ENCODE measurements at places on chromosomes 2 and 18.

DNA sequence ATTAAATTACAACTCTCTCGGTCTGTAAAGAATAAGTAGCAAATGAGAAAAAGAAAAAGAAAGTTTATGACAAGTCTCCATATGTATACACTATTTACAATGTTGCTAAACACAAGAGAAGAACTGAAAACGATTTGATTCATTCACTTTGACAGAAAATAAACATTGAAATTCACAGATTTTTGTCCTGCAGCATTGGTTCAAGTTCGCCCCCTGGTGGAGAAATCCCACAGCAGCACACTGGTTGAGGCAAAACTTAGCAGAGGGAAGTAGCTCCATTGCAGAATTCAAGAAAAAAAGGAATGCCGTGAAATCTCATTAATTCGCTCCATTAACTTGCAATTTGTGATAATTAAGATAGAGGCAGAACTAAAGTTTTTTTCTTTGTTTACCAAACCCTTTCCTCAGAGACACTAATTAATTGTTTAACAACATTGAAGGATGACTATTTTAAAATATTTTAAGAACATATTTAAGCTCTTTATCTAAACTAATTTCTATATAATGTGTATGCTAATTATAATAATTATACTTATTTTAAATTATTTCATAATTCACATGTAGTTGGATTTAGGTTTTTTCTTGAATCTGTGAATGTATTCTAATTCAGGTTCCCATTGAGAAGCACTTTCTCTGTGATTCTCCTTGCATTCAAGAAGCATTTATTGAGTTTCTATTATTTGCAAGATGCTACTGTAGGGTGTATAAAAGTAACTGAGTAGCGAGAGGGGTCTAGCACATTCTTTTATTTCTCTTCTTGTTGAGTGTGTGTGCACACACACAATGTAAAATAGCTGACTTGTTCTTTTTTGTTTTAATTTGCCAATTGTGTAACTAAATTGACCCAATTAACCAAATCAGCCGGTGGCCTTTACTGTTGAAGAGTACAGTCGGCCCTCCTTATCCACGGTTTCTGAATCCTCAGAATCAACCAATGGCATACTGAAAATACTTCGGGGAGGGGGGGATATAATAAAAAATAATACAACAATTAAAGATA lies 74.1 kb downstream of the COL4A3 start:
- peak; percentile 58 for DNase-seq

DNA sequence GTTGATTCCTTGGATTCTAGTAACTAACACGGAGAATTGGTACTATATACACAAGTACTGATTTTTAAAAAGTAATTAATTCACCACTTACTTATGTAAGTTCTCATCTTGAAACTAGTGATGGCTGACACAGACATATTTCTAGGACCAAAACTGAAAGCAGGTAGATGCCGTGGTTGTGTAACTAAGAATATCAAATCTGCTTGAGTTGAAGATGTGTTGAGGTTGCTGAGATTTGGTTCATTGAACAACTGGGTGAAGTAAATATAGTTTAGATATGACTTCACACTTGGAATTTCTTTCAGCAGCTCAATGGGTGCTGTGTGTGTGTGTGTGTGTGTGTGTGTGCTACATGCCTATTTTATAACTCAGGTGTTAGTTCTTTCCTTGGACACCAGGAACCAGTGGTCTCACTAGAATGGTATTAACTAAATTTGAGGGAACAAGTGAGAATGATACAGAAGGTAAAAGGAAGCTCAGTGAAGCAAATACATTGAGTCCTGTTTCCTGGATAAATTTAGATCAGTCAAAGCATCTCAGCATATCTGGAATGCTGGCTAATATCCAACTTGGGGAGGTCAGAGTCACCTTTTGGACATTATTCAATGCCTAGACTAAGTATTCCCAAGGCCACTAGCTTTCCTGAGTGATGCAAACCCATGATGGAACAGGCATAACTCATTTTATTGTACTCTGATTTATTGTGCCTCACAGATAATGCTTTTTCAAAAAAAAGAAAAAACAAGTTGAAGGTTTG lies 110.7 kb upstream of the ZEB2 start:
- no peak for DNase-seq

GRCh38 chr2:40419364-40419762 lies 32.5 kb downstream of the SLC8A1 start:
- DNase-seq, result no peak

DNA sequence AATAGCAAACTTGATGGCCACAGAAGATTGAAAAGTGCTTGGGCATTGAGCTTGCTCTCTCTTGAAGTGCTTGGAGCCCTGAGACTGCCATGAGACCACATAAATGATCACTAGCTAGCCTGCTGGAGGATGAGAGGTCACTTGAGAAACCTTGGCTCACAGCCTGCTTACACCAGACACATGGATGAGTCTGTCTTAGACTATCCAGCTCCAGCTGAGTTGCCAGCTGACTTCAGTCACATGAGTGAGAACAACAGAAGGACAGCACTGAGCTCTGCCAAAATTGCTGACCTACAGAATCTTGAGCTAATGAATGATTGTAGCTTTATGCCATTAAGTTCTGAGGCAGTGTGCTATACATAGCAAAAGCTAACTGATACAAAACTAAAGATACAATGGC lies 18.1 kb downstream of the NABP1 start:
- peak; percentile 82 for DNase-seq

DNA sequence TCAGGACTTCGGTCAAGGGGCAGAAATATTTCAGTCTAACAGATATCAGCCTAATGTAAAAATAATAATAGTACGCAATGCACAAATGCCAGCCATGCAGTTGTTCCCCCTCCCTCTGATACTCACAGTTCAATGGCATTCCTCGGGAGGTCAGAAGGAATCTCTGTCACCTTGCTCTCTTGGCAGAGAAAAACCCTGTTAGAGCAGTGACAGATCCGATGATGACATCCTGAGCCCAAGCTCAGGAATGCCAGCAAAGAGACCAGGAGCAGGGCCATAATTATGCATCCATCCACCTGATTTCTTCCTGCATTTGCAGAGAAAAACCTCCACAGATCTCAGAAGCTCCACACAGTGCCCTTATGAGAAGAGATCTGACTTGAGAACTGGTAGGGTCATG lies at the start of gene FSHR:
TSS of gene FSHR (minus strand) at position 376 of the 400 bp plus-strand sequence. CDS start at position 278, 98 bp downstream.
- no peak for DNase-seq

Measured in fibroblast of skin of scalp (primary cell).